ENCODE measurements at places on chromosomes 1 and 21. TPM values are rescaled to one million over a fixed set of nuclear protein-coding genes. Genes with fewer than 3 reads are reported as not detected.

GRCh38 chr1:212238552-212238951 is 46.7 kb upstream of the PPP2R5A start:
- no peak for DNase-seq

DNA sequence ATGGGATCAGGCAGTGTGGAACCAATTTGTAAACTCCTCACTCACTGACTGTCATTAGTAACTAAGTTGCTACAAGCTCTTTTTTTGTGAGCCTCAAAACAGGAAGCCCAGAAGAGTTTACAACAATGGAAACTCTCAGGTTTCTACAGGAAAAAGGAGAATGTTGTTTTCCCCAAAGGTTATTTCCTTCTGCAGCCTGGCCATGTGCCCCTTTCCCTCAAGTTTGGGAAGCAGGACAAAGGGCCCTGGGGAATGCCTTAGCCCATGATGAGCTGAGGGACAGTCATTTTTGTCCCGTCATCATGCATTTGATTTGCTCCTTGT is 395.9 kb downstream of the KIF26B start:
- no peak for DNase-seq

The MIXL1 gene
- total RNA-seq, result 3.7 TPM

The TFF3 gene
- not detected for total RNA-seq

DNA sequence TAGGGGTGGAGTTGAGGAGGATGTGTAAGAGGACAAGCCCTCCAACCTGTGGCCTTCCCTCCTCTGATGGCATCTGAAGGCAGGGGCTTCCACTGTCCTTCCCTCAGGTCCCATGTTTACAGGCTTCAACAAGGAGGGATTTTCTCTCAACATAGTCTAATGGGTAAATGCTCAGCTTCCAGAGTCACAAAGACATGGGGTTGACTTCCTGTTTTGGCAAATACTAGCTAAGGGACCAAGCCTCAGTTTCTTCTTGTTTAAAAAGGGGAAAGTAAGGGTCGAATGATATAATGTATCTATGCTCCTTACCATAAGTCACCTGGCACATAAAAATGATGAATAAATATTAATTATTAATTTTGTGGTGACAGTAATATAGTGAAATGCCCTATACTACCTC is 3.1 kb downstream of the SV2A start:
- DNase-seq, result no peak

The VAMP3 gene
- total RNA-seq, result 51.2 TPM

The RHBDL2 gene
- total RNA-seq, result not detected

GRCh38 chr1:162629077-162629627 is 3.1 kb upstream of the DDR2 start:
- DNase-seq, result no peak

DNA sequence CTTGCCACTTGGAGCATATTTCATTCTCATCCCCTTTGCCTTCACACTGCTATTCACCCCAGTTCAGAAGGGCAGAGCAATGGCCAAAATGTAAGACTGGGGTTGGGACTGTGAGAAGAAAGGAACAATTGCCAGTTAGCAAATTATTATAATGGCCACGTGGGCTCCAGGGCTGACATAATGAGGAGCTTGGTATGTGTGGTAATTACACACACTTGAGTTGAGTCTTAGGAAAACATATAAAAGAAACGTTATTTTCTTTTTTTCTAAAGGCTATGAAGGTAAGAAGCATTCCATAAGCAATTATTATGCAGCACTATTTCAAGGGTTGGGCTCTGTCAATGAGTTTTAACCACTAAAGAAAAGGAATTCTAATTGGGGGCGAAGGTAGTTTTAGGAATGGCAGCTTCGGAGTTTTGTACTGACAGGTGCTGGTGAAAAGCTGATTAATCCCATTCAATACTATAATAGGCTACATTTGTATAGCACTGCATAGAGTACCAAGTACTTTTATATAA is 32.5 kb upstream of the BCL10 start:
- no peak for DNase-seq

GRCh38 chr1:118160806-118161205 is 24.2 kb downstream of the SPAG17 start:
- DNase-seq, result no peak

DNA sequence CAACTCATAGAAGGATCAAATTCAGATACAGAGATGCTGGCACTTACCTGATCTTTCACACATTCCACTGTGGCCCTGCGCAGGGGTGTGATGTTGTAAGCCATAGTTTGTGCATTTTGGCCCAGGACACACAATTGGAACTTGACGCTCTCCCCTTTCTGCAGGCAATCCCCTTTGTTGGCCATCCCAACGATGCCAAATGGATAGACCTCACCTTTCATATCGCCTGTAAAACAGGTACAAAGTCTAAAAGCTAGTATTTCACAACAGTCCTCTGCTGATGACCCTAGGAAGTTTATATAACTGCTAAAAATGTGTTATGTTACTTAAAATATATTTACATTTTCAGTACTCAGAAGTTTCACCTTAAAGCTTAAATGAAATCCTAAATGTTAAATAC is 3.9 kb upstream of the NRAS start:
- DNase-seq, result no peak

GRCh38 chr1:115330480-115331013 is 7.5 kb downstream of the NGF start:
- DNase-seq, result no peak

The ATPAF1 gene
- 83.6 TPM for total RNA-seq

The MSH4 gene
- 0.11 TPM for total RNA-seq

GRCh38 chr1:20367626-20368025 is 77.0 kb downstream of the VWA5B1 start:
- no peak for DNase-seq

Measured in cardiac muscle cell (in vitro differentiated cells and primary cell).